NCI-H1105 treated with DMSO at 0.1 percent for 48 hours (cell line): ENCODE measurements at places on chromosomes 13 and 19.
A peak's percentile ranks its signal among the peaks of the same experiment; 100 is the strongest.

DNA sequence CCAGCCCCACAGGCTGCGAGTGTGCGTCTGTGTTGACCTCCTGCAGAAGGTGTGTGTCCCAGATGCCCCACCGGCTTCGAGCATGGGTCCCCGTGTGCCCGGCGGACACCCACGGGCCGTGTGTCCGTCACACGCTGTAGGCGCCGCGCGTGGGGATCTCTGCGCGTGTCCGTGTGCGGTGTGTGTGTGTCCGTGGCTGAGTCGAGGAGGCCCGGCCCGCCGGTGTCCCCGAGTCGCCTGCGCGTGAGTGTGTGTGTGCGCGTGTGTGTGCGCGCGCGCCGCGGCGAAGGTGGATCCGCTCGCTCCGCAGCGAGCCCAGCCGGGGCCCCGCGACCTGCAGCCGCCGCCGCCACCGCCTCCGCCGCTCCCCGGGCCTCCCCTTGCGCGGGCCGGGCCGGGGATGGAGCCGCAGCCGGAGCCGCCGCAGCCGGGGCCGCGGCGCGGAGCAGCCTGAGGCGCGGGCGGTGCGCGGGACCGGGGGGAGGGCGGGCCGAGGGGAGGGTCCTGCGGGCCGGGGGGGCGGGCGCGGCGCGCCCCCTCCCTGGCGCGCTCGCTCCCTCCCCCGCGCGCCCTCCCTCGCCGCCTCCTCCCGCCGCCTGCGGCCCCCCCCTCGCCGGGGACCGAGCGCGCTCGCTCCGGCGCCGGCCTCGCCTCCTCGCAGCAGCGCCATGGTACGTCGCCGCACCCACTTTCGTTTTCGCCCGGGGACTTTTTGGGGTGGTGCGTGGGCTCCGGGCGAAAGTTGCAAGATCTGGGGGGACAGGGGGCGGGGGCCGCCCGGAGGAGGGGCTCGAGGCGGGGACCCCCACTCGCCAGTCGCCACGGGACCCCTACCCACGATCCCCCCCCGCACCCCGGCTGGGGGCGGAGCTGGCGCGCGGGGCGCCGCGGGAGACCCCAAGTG is 7.1 kb upstream of the NFIC start:
- peak; percentile 14 for DNase-seq

DNA sequence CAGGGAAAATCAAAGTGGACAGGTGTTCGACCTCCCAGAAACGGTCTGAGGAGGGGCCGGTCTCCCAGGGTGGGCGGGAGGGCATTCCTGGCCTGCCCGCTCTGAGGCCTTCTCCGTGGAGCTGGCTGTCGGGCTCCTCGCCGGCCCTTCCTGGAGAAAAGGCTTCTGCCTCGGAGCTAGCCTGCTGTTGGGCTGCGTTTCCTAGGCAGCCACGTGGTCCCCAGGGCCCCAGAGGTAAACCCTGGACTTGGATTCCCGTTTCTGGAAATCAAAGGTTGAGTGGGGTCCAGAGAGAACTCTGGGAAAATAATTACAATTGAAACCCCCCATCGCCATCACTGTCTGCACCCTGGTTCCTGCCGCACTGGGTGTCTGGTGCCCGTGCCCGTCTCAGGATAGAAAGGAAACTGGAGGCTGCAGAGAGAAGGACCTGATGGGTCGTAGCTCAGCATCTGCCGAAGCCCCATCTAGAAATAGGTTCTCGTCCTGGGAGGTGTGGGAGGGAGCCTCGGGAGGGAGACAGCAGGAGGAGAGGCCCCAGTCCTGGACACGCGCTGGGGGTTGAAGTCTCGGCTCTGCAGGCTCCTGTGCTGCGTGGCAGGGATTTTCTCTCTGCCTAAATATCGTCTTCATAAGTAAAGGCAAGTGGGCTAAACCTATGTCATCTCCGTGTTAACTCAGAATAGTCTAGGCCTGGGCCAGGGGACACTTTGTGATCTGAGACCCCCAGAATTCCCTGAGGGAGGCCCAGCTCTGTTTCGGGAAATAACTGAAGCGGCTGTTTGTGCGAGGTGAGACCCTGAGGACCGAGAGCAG is 7.7 kb upstream of the PROZ start:
- DNase-seq: no peak

DNA sequence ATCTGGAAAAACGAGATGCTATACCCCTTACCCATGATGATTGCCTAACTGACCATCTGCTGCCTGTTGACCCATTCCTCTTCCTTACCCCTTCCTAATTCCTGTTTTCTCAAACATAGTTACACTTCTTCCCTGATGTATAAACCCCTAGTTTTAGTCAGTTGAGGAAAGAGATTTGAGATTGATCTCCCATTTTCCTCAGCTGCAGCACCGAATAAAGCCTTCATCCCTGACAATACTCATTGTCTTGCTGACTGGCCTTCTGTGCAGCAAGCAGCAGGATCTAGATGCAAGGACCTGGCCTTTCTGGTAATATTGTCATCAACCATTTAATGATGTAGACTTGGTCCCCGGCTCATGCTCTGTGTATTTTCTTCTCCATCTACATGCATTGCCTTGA is 999 bp upstream of the ZNF264 start:
- no peak for DNase-seq

DNA sequence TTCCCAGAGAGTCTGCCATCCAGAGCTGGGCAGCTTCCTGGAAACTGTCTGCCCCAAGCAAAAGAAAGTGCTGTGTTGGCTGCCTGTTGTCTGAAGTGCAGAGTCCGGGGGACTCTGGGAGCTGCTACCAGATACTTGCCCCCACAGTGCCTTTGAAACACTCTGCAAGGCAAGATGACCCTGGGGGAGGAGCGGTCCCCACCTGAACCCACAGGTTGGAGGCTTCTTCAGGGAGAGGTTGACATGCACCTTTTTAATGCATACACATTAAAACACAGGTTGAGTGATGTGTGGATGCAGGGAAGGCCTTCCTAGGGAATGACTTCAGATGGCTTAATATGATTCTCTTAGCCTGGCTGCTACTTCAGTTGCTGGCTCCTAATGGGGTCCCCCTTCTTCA is 479.5 kb downstream of the ZNF536 start:
- DNase-seq: no peak

- DNase-seq: no peak
These were observed 144.3 kb downstream of the DNAJC15 start for GRCh38 chr13:43167731-43168130.

GRCh38 chr19:16778796-16779411 is 50.3 kb upstream of the SIN3B start:
- DNase-seq: peak; percentile 31
